ENCODE measurements at places on chromosomes 7 and 10. TPM values are rescaled to one million over a fixed set of nuclear protein-coding genes. Genes with fewer than 3 reads are reported as not detected.

The SLC29A3 gene
- 7.2 TPM for polyA plus RNA-seq

The HOXA10 gene
- 59.6 TPM for polyA plus RNA-seq

The HMX2 gene
- not detected for polyA plus RNA-seq

- no peak for DNase-seq
These were observed 39.2 kb downstream of the ELFN1 start for GRCh38 chr7:1709281-1709680.

GRCh38 chr10:7515439-7515838, 104.6 kb upstream of the SFMBT2 start:
- no peak for DNase-seq

DNA sequence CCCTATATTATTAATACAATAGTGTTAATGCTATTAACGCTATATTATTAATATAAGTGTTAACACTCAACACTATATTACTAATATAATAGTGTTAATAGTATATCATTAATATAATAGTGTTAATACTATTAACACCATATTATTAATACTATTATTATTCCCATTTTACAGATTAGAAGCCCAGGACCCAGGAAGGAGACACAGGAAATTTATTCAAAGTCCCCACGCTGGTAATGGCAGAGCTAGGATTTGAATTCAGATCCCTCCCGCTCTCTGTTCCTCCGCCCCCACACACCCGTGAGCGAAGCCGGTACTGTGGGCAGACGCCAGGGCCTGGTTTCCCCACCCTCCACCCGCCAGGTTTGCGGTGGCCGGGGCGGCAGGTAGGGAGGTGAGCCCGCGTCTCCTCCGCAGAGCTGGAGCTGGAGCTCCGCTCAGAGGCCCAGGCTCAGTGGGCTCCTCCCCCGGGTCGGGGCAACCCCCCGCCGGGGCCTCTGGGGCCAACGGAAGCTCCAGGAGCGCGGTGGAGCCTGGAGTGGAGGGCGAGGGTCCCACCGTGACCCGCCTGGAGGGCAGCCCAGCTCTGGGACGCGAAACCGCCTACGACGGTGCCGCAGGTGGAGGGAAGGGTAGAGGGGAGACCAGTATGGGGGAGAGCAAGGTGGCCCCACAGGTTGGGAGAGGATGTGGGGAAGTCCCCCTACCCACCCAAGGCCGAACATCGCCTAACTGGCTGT, at the start of gene TMEM225B:
TSS of gene TMEM225B (plus strand) at position 506 of the 740 bp plus-strand sequence. CDS start 6,122 bp downstream, outside the sequence.
- DNase-seq = no peak

DNA sequence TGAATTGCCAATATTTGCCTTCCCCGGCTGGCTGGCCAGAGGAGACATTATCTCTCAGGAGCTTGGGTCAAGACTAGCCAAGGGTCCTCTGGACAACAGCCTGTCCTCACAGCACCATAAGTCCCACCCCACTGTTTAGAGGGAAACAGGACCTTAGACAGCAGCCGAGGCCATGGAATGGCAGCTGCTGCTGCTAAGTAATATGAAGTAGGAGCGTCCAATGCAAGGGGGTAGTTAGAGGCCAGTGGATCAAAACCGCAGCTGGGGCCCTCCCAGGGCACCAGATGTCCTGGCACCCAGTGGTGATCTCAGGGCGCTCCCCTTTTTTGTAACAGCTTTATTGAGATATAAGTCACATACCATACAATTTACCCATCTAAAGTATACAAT, 12.9 kb upstream of the KCP start:
- no peak for DNase-seq
